ENCODE measurements at places on chromosomes 11 and 22.

GRCh38 chr11:20770414-20770946 lies 101.1 kb downstream of the NELL1 start:
- DNase-seq: no peak

- no peak for DNase-seq
These were observed 43.5 kb upstream of the ZC3H12C start for GRCh38 chr11:110049501-110050200.

GRCh38 chr11:47616726-47617416 lies 22.7 kb upstream of the C1QTNF4 start:
- DNase-seq: no peak

DNA sequence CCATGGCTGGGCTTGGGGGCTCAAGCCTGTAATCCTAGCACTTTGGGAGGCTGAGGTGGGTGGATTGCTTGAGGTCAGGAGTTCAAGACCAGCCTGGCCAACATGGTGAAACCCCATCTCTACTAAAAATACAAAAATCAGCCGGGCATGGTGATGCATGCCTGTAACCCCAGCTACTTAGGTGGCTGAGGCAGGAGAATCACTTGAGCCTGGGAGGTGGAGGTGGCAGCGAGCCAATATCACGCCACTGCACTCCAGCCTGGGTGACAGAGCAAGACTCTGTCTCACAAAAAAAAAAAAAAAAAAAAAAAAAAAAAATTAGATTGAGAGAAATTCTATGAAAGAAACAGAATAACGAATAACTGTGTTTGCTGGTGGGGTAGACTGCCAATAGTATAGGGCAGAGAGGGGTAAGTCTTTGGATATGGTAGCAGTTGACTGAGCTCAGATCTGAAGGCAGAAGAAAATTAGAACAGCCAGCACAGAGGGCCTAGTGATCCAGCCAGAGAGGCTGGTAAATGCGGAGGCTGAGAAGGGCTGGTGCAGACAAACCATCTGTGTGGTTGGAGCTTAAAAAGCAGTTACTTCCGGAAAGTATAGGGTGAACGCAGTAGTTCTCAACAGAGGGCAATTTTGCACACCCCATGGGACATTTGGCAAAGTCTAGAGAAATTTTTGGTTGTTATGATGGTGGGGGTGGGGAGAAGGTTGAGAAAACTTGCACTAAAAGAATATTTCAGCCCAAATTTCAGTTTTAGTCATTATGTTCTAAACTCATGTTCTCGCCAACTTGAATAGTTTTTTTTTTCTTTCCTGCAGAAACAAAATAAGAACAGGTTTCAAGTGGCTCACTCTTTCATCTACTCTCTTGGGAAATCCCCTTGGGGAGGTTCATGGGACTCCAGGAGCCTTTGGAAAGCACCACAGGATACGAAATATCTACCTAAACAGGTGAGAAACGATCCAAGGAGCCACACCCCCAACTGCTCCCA lies 1.6 kb upstream of the HORMAD2 start:
- DNase-seq: no peak

- DNase-seq: no peak
These were observed 2.2 kb downstream of the SPCS2 start for GRCh38 chr11:74951226-74951625.

- no peak for DNase-seq
These were observed 18.5 kb upstream of the STK33 start for GRCh38 chr11:8612522-8612921.

All from activated T-cell treated with anti-CD3 and anti-CD28 coated beads for 1 hour (primary cell).